Psoas muscle (tissue), 8 donors: ENCODE measurements at places on chromosomes 12 and 14. TPM values are rescaled to one million over a fixed set of nuclear protein-coding genes. Genes with fewer than 3 reads are reported as not detected.

Gene PKP2
- total RNA-seq = 4.4 TPM

Gene FAM181A
- not detected for total RNA-seq

Gene POTEG
- total RNA-seq = not detected

Gene B4GALNT3
- 1.2 TPM for total RNA-seq

Gene AICDA
- total RNA-seq = not detected

Gene CMA1
- not detected for total RNA-seq

Gene TCL1B
- not detected for total RNA-seq

Gene CIT
- 1.3 TPM for total RNA-seq

Gene CRIP1
- 24.9 TPM for total RNA-seq
